ENCODE measurements at places on chromosomes 2 and 18. TPM values are rescaled to one million over a fixed set of nuclear protein-coding genes. Genes with fewer than 3 reads are reported as not detected.

Gene ADD2
- 96.4 TPM for polyA plus RNA-seq

Gene DES
- 4.3 TPM for polyA plus RNA-seq

Gene PAX3
- 0.33 TPM for polyA plus RNA-seq

Gene LHCGR
- 0.19 TPM for polyA plus RNA-seq

Gene EFEMP1
- polyA plus RNA-seq = 23.2 TPM

Gene FRZB
- polyA plus RNA-seq = 4.4 TPM

Gene ECEL1
- polyA plus RNA-seq = 20.2 TPM

Gene KCNJ13
- polyA plus RNA-seq = not detected

Gene MAP2
- 7.2 TPM for polyA plus RNA-seq

Gene REG3G
- polyA plus RNA-seq = not detected

Gene ADCYAP1
- 0.14 TPM for polyA plus RNA-seq

Gene TMEM37
- 16.2 TPM for polyA plus RNA-seq

Gene RAPGEF4
- polyA plus RNA-seq = 1.2 TPM

Gene MEP1B
- not detected for polyA plus RNA-seq
